ENCODE measurements at places on chromosomes 11 and 22.

GRCh38 chr11:2788168-2789071 lies 88.6 kb upstream of the KCNQ1OT1 start:
- peak; percentile 53 for DNase-seq

- no peak for DNase-seq
These were observed 28.1 kb upstream of the RTL6 start for GRCh38 chr22:44525941-44526778.

GRCh38 chr11:116750070-116750718 lies 22.6 kb downstream of the BUD13 start:
- DNase-seq, result no peak

DNA sequence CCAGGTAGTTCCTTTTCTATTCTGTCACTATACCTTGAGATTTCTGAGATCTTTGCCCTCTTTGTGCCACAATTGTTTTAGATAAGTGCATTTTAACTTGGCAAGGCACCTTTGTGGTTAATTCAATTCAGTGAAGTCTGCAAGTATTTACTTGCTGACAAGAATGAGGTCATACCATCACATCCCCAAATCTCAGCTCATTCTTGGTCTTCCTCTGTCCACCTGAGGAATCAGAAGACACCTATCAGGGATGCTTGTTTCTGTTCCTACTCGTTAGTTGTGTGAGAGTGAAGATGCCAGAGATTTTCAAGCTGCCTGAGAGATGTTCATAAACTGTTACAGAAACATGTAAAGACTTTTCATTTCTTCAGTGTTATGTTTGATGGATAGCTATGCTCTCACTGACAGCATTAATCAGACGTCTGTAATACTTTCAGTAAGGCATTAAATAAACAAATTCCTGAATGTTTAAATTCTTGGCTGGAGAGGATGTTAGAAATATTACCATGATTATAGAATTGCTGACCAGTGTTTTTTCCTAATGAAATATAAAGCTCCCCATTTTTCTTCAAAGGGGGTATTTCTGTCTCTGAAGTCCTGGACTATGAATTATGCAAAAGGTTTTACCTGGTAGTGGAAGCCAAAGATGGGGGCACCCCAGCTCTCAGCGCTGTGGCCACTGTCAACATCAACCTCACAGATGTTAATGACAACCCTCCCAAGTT lies 135.0 kb upstream of the MTNR1B start:
- DNase-seq, result no peak

DNA sequence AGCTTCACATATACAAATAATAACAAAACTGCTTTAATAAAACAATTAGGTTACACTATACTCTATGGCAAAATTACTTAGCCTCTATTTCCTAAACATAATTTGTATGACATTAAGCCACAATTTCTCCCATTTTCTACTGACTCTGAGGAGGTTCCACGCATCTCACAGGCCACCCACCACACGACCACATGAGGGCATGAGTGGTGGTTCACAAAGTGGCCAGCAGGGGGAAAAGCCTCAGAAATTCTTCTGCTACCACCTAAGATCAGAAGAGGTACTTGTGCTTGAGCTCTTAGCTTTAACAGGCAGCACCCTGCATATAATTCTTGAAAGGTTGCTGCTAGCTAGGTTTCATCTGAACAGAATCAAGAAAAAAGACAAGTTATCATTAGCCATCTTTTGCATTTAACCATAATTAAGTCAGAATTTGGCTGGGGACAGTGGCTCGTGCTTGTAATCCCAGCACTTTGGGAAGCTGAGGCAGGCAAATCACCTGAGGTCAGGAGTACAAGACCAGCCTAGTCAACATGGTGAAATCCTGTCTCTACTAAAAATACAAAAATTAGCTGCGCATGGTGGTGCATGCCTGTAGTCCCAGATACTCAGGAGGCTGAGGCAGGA lies 7.7 kb downstream of the LPXN start:
- peak; percentile 67 for DNase-seq

DNA sequence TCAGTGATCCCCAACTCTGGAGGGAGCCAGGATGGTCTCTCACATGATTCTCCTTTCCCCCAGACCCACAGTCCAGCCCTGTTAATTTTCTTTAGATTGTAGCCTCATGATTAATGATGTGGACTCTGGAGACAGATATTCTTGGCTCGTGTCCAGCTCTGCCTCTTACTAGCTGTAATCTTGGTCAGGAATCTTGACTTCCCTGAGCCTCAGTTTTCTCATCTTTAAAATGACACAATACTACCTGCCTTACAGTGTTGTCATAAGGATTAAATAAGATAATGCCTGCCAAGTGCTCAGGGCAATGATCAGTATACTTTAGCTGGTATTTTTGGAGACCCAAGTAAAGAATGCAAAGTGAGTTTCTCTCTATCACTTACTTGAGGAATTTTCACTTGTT lies 60.0 kb downstream of the SPECC1L start:
- no peak for DNase-seq

- DNase-seq, result no peak
These were observed 25.0 kb upstream of the SYN3 start for GRCh38 chr22:33083212-33083611.

DNA sequence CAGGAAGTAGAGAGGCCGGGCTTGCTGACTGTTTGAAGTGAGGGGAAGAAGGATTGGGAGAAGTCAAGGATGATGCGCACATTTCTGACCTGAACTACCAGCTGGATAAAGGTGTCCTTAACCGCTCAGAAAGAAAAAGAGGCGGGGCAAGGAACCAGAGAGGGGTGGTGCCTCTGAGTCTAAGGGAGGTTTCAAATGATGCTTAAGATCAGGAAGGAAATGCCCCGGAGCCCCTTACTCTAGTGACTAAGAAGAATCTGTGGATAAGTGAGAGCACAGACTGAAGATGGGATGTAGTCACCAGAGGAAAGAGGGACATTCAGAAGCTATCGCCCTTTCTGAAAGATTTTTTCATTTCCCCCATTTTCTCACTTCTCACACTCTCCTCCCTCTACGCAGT lies 12.7 kb downstream of the DCHS1 start:
- DNase-seq, result no peak

DNA sequence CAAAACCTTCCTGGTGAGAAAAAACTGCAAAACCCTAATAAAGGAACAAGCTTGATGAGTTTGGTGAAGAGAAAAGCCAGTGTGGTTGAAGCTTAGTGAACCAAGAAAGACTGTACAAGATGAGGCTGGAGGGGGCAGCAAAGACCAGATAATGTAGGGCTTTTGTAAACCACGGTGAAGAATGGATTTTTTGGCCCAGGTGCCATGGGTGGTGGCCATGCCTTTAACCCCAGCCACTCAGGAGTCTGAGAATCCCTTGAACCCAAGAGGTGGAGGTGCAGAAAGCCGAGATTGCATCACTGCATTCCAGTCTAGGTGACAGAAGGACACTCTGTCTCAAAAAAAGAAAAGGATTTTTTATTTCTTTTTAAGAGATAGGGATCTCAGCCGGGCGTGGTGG lies 5.0 kb upstream of the ZDHHC5 start:
- DNase-seq, result no peak

DNA sequence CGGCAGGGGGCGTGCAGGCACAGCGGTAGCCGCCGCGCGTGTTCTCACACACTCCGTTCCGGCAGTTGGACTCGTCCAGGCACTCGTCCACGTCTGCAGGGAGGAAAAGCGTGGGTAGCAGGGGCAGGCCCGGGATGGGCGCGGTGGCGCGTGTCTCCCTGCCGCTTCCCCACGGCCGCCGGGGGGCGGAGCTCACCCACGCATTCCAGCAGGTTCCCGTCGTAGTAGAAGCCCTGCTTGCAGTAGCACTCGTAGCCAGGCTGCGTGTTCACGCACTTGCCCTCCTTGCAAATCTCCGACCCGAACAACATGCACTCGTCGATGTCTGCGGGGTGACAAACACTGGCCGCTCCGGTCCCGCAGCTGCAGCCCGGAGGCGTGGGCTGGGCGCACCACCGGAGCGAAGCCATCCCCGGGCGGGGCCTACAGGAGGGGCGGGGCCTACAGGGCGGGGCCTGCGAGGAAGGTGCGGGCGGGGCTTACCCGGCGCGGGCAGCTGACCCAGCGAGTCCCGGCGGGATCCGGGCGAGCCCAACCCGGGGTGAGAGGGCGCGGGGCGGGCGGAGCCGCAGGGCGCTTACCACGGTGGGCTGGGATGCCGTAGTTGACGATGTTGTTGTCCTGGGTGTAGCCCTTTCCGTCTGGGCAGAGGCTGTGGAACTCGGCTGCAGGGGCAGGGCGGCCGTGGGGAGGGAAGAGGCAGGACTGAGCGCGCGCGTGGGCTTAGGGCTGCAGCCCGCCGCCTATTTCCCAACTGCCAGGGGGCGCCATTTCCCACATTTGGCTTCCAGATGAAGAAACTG lies 15.6 kb downstream of the SCYL1 start:
- DNase-seq, result peak; percentile 94

- DNase-seq, result no peak
These were observed 10.5 kb downstream of the ARL14EP start for GRCh38 chr11:30333405-30333804.

DNA sequence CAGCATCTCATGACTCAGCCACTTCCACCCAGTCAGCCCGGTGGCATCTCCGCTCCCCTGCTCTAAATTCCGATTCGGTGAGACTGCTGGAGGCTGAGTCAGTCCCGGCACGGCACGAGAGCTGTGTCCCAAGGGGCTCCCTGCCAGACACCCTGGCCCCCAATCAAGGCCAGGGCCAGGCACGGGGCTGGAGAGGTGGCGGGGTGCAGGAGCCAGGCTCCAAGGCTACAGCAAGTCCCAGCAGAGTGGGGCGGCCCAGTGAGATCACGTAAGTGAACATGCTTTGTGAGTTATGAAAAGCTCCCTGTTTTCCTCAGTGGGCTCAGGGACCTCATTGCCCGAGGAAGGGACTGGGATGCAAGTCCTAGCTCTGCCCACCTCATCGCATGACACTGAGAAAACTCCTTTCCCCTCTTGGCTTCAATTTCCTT lies 3.0 kb downstream of the C11orf68 start:
- DNase-seq, result peak; percentile 71

DNA sequence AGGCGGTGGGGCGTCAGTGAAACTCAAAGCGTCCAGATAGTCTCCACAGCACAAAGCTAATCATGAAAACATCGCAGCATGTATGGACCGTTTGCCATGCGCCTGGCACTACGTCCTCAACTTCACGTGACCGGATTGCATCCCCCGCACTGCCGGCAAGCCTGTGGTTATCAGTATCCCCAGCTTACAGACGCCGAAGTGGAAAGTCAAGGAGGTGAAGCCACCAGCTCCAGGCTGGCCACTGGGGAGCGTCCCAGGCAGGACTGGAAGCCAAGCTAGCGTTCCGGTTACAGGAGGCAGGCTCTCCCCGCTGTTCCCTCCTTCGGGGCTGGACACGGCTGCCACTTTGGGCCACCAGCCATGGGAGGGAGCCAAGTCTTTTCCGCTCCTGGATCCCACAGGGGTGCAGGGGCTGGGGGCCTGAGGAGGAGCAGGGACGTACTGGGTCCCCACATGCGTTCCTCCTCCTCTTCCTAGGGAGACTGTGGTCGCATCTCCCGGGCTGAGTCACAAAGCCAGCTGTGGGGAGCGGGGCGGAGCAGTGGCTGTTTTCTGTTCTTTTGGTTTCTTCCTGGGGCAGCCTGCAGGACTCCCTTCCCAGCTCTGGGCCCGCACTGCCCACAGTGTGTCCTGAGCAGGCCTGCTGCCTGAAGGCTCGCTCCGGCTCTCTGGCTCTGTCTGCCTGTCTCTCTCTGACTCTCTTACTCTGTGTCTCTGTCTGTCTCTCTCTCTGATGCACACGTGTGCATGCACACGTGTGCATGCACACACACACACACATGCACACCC lies 4.3 kb upstream of the OSBPL5 start:
- peak; percentile 73 for DNase-seq

- DNase-seq, result no peak
These were observed 475 bp upstream of the AIP start for GRCh38 chr11:67482275-67482826.

- DNase-seq, result no peak
These were observed 202.0 kb upstream of the MTNR1B start for GRCh38 chr11:92767416-92767815.

- DNase-seq, result no peak
These were observed 187.6 kb downstream of the TENM4 start for GRCh38 chr11:79253280-79253679.

- DNase-seq, result peak; percentile 12
These were observed 8.8 kb downstream of the RIC8A start for GRCh38 chr11:216081-216974.

GRCh38 chr22:42389143-42389542 lies 43.1 kb downstream of the NFAM1 start:
- DNase-seq, result no peak

DNA sequence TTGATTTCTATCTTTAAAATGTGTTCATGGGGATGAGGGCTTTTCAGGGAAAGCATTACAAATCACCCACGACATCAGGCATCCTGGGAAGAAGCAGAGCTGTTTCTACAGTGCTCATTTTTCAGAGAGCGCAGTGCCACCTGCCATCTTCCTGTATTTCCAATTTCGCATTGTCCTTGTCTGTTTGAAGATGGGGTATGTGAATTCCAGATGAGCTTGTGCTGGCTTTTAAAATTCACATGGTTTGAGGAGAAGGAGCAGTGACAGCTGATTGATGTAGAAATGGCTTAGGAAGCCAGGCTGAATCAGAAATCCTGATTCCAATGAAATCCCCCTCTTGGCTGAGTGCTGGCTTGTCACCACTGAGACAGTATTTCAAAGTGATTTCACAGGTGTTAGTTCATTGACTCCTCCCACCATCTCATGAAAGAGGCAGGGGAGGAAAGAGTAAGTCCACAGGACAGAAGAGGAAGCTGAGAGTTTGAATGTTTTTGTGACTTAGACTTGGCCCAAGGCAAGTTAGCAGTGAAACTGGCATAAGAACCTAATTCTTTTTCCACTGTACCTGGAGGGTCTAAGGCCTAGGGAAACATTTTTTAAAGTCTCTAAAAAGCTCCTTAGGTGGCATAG lies 344.6 kb upstream of the C11orf87 start:
- no peak for DNase-seq

DNA sequence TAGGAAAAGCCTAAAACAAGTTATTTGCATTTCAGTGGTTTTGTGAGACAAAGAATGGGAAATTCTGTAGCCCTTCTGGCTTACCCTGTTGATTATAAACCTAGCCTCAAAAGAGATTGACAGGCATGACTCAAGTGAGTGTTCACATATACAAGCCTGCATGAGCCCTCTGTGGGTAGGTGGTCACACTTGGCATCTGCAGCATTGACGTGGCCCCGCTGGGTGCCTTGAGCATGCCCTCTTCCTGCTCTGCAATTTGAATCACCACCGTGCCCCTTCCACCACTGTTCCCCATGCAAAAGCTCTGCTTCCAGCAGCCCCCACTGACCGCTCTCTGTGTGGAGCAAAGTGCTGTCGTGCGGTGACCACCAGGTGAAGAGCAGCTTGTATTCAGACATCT lies 21.0 kb upstream of the ADSL start:
- no peak for DNase-seq

- no peak for DNase-seq
These were observed 1539.4 kb upstream of the TENM4 start for GRCh38 chr11:80980227-80980626.

GRCh38 chr11:35157814-35158700 lies 19.1 kb downstream of the CD44 start:
- DNase-seq, result no peak

Data from H9 (cell line).